ENCODE measurements at places on chromosomes 16 and 17. TPM values are rescaled to one million over a fixed set of nuclear protein-coding genes. Genes with fewer than 3 reads are reported as not detected.

- DNase-seq: no peak
These were observed 75.9 kb downstream of the NLK start for GRCh38 chr17:28118362-28118761.

DNA sequence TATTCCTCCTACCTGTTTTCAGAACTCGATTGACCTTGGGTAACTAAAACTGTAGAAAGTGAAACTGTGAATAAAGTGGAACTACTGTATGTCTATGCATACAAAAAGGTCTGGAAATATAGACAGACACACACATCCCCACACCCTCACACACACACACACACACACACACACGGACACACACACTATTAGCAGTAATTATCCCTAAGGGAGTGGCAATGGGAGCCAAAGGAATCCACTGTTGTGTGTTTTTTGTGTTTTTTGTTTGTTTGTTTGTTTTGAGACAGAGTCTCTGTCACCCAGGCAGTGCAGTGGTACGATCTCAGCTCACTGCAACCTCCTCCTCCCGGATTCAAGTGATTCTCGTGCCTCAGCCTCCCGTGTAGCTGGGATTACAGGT, 26.6 kb upstream of the SRCIN1 start:
- DNase-seq: no peak

- DNase-seq: no peak
These were observed 398.7 kb downstream of the SNX29 start for GRCh38 chr16:12375046-12375740.

DNA sequence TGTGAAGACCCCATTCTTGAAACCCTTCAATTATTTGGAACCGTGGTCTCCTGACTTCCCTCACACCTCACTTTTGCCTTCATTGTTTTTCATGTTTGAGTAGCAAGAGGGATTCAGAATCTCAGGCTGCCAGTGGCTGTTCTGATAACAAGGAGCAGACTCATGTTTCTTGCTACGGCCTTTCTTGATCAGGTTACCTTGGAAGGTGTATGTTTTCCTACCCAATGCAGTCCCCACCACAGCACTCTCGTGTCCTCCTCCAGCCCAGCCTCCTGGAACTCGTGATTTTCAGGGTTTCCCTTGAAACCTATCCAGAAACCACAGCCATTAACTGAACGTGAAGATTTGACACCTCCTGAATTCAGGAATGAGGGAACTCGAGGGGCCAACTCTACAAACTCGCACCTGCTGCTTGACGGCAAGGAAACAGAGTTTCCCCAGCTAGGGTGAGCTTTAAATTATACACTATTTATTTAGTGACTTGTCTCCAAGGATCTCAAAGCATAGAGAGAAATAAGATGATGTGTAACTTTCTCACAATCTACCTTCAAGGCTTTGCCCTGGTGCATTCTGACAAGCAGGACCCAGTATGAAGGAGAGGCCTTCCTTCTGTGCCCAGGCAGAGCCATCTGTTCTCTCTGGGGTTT, 1.6 kb downstream of the ZFHX3 start:
- DNase-seq: no peak

DNA sequence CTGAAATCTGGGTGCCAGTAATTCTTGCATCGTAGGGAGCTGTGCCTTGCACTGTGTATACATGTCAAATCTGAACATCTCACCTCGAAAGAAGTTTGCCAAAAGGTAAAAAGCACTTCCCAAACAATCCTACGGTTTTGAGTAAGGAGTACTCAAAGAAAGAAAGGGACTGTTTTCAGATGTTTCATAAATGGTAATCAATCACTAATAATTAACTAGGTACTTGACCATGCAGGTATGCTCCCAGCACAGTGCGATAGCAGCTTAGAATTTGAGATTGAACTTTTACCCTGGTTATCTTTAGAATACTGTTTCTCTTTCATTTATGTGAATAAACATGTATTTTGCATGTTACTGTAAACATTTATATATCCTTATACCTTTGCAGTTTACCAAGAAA, 39.0 kb downstream of the PRKCA start:
- no peak for DNase-seq

GRCh38 chr16:48454051-48454450, 68.8 kb upstream of the SIAH1 start:
- DNase-seq: no peak

GRCh38 chr17:82860606-82861392, 21.0 kb upstream of the ZNF750 start:
- DNase-seq: no peak

- DNase-seq: no peak
These were observed 2.1 kb downstream of the METTL22 start for GRCh38 chr16:8623634-8624033.

GRCh38 chr17:72587156-72587555, 466.3 kb downstream of the SOX9 start:
- no peak for DNase-seq

DNA sequence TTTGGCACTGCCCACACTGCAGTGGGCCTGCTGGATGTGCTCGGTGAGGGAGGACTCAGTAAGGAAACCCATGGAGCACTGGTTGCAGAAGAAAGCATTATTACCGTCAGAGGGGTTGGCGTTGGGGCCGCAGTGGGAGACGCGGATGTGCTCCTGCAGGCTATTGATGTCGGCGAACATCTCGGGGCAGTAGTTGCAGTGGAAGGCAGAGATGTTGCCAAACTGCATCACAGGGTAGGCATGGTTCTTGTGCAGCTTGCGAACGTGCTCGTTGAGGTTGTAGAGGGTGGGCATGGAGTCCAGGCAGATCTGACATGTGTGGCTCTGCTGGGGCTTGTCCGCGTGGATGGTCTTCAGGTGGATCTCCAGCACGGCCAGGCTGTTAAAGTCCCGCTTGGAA, 218.4 kb downstream of the ZNF423 start:
- no peak for DNase-seq

GRCh38 chr17:5011928-5012327, 14.2 kb downstream of the KIF1C start:
- DNase-seq: no peak

DNA sequence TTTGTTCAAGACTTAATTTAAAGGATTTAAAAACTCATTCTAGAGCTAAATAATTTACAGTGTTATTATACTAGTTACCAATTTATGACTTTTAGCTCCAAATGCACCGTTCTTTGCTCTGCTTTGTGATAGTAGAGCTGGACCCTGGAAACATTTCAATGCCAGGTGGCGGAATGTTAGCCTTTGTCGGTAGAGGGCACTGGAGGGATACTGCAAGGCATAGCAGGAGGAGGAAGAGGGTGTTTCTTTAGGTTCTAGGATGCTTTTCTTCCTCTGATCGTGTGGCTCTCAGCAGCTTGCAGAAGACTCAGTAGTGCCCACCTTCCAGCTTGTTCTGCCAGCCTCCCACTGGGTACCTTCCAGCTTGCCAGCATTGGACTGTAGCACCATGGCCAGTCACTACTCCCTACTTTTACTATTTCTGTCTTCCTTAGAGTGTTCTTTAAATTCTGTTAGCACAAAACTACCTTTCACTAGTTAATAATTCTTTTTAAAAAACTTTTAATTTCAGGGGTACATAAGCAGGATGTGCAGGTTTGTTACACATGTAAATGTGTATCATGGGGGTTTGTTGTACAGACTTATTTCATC, 325.3 kb downstream of the UTP18 start:
- DNase-seq: no peak

DNA sequence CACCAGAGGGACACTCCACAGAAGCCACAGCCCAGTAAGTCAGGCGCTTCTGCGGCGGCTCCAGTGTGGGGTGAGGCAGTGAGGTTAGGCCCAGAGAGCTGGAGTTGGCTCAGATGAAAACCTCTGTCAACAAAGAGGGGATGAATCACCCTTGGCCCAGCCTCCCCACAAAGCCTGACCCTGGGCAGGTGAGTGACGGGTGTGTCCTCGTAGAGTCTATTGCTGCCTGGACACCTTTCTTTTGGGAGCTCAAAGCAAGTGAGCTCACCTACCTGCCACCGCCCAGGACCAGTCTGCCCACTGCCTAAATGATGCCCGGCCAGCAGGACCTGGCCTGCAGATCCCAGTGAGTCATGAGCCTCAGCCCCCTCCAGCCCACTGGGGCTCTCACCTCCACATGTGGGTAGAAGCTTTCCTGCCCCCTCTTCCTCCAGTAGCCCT, 24.9 kb upstream of the DBNDD1 start:
- no peak for DNase-seq

DNA sequence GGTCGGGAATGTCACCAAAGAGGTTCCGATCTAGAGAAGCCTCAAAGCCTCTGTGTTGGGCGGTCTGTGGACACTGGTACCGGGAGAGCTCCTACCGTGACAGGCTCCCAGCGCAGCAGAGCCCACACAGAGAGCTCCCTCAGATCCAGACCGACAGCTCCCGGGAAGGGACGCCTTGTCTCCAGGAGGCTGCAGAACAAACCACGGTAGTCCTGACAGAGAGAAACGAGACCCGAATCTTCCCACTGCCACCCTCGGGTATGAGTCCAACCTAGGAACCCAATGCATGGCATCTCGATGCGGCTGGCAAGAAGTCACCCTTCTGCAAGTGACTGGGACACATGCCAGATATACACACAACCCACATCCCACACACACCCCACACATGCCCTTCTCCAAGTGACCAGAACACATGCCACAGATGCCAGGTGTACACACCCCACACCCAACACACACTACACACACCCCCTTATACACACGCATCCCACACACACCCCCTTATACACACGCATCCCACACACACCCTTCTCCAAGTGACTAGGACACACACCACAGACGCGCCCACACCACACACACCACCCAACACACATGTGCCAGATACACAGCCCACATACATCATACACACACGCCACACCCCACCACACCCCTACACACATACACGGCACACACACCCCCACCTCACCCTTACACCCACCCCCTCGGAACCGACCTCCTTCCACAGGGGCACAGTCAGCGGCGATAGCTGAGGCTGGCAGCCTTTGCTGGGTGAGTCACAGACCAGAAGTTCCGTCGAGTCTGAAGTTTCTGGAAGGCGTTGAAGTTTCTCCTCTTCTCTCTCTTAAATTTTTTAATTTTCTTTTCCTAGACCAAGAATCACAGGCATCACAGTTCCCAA, 15.9 kb upstream of the CYTH1 start:
- DNase-seq: no peak

- DNase-seq: no peak
These were observed 4.0 kb downstream of the C1QTNF1 start for GRCh38 chr17:79027925-79028491.

GRCh38 chr16:2991566-2992261, 11.5 kb upstream of the PKMYT1 start:
- no peak for DNase-seq

GRCh38 chr16:66603537-66604375, 748 bp upstream of the CMTM3 start:
- peak; percentile 70 for DNase-seq

DNA sequence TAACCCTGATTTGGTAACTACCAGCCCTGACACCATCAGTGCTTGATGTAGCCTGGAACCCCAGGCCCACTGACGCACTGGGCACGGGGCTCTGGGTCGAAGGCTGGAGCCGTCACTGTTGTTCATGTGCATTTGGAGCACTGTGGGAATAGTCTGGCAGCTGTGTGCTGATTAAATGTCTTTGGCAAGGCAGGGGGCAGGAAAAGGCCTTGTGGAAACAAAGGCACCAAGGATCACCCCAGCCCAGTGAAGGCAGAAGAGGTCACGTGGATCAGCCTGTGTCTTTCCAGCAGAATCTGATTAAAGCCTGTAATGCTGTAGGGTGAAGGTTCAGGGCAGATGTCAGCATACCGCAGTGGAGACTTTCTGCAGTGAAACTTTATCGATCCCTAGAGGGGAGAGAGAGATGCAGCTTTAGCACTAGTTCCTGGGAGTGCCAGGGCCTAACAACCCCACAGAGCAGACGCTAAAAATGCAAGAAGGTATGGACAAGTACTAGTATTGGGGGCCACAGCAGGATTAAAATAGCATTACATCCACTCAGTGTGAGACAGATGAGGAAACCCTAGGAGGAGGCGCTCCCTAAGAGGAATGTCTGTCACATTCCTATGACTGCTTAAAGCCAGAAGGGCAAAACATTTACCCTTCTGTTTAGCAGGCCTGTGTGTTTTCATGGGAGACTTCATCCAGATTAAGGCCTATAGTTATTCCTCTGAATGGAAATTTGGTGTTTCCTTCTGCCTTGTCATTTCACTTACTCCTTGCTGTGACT, 9.7 kb downstream of the ZNHIT3 start:
- DNase-seq: no peak

- no peak for DNase-seq
These were observed 57.9 kb downstream of the BRIP1 start for GRCh38 chr17:61805399-61805798.

DNA sequence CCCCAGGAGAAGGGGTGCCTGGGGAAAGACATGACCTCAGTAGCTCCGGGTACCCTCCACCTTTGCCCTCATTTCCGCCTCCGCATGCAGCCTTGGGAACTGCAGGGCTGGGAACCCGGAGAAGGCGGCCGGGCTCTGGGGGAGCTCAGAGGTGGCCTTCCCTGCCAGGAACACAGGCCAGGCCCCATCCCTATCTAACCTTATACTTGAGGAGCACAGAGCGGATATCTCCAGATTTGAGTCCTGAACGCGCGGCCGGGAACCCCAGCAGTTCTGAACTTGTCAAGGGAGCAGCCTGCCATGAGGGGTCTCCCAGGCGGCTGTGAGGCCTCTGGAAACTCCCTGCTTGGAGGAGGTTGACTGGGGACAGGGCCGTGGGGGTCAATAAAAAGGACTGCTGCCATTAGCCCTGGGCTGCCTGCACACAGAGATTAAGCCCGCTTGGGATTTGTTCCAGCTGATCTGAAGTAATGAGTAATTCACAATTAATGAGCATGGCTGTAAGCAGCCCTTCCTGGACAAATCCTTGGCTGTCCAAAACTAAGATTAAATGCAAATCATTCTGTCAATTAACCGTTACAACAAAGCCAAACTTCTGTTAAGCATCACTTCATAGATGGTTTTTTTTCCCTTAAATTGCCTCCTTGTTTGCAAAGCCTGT, 26.3 kb upstream of the METRNL start:
- DNase-seq: no peak

EFCAB13 gene
- 51.1 TPM for total RNA-seq

COASY gene
- total RNA-seq: 67.0 TPM

LLGL2 gene
- total RNA-seq: 30.6 TPM

KRTAP4-5 gene
- total RNA-seq: not detected

CIBAR2 gene
- not detected for total RNA-seq

TEX19 gene
- not detected for total RNA-seq

ABCA6 gene
- 0.66 TPM for total RNA-seq

CCDC200 gene
- total RNA-seq: 2.1 TPM

TPSG1 gene
- total RNA-seq: not detected
